ENCODE measurements at places on chromosomes 2 and 18. TPM values are rescaled to one million over a fixed set of nuclear protein-coding genes. Genes with fewer than 3 reads are reported as not detected.

The SLC38A11 gene
- 2.6 TPM for total RNA-seq

The MZT2B gene
- 86.1 TPM for total RNA-seq

The CYTIP gene
- total RNA-seq: 1.0 TPM

The ANKRD29 gene
- 3.7 TPM for total RNA-seq

The SPR gene
- total RNA-seq: 4.2 TPM

The SGPP2 gene
- not detected for total RNA-seq

The TUBB8B gene
- total RNA-seq: not detected

The PRSS56 gene
- total RNA-seq: 1.0 TPM

The LIMS2 gene
- 5.7 TPM for total RNA-seq

The EPHA4 gene
- total RNA-seq: 24.0 TPM

The CNGA3 gene
- total RNA-seq: 0.52 TPM

The HNRNPLL gene
- 48.0 TPM for total RNA-seq
